ENCODE measurements at places on chromosomes 5 and 9. TPM values are rescaled to one million over a fixed set of nuclear protein-coding genes. Genes with fewer than 3 reads are reported as not detected.

The TMEM174 gene
- not detected for total RNA-seq

The GPX8 gene
- not detected for total RNA-seq

The INSYN2B gene
- total RNA-seq: not detected

The SPATA31C1 gene
- not detected for total RNA-seq

The PCDHGA1 gene
- 0.09 TPM for total RNA-seq

Measured in T-helper 2 cell treated with Interferon-gamma antibody and Interleukin-4, amounts not matched to agents 100 ng/mL and 5 ng/mL, for 36 hours (primary cell).